ENCODE measurements at places on chromosomes 13 and 19. TPM values are rescaled to one million over a fixed set of nuclear protein-coding genes. Genes with fewer than 3 reads are reported as not detected.

Gene PRR12
- 51.4 TPM for total RNA-seq

Gene IRGQ
- total RNA-seq, result 34.1 TPM

- DNase-seq, result no peak
- no peak overlapping the region for H3K27ac ChIP-seq
- H3K36me3 ChIP-seq, result peaks cover 25% of the 10 kb centered on the region
- no peak overlapping the region for H3K4me3 ChIP-seq
Measured at GRCh38 chr19:4688587-4688986, 18.4 kb upstream of the MYDGF start.

DNA sequence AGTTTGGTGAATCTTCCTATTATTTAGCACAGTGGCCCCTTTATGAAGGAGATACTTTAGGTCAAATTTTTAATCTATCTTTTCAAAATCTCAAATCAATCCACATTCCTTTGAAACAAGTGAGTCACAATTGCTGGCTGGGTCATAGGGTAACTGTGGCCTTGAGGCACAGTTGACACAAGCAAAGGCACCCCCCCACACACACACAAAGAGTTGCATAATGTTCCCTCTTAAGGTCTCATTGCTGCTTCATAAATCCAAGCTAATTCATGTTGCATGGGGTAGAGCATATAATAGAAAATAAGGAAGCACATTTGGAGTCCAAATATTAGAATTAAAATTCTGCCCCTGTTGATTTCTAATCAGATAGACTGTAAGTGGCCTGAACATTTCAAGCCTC lies 171.5 kb downstream of the DLEU7 start:
- H3K27ac ChIP-seq, result no peak overlapping the region
- no peak overlapping the region for H3K4me3 ChIP-seq
- DNase-seq, result no peak
- H3K36me3 ChIP-seq, result no peaks in the 10 kb centered on the region
- no peaks in the 10 kb centered on the region for H3K27me3 ChIP-seq

DNA sequence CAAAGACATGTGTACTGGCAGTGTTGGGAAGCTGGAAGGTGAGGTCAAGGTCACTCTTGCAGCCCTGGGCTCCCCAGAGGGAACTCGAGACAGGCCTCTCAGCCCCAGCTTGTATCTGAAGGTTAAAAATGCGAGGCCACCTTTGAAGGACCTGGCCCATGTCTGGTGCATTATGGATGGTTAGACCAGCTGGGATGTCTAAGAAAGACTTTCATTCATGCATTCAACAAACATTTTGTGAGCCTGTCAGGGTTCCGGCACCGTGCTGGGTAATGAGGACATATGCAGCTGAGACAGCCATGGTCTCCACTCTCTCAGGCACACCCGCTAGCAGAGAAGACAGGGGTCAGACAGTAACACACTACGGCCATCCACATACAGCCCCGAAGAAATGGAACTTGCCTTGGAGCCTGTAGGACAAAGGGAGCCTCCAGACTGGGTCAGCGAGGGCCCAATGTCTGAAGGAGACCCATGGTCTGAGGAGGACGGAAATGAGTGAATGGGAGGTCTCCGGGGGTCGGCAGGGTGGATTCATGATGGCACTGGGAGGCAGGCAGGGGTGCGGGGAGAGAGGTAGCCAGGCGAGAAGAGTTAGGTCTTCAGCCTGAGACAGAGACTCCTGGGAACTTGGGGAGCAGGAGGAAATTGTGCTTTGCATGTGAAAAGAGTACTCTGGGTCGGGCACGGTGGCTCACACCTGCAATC lies 19.0 kb downstream of the VSTM2B start:
- DNase-seq, result no peak
- no peaks in the 10 kb centered on the region for H3K36me3 ChIP-seq
- no peaks in the 10 kb centered on the region for H3K4me1 ChIP-seq
- H3K27me3 ChIP-seq, result no peaks in the 10 kb centered on the region

DNA sequence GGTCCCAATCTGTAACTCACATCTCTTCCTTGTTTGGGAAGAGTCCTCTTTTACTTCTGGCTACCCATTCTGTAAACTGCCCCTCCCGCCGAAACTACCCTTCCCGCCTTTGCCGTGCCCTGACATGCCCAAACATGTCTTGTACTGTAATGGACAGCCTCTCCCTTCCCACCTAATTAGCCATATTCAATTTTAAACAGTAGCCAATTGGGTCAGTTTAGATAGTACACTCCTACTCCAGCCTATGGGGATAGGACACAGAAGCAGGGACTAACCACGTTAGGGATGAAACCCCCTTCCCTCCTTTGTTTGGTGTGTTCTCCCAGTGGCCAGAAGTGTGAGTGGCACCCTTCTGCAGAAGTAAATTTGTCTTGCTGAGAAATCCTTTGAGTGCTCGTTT lies 34.2 kb downstream of the SACS start:
- no peak overlapping the region for H3K4me3 ChIP-seq
- no peak for DNase-seq
- H3K4me1 ChIP-seq, result no peaks in the 10 kb centered on the region
- H3K27ac ChIP-seq, result no peak overlapping the region
- no peaks in the 10 kb centered on the region for H3K27me3 ChIP-seq

Data from A673 (cell line).